Stimulated activated naive B cell treated with anti-CD40 and anti-IgM and Interleukin-4, amounts not matched to agents 10 μg/mL and 1 μg/mL and 100 μg/mL, for 72 hours (primary cell): ENCODE measurements at places on chromosomes 3 and 15.

DNA sequence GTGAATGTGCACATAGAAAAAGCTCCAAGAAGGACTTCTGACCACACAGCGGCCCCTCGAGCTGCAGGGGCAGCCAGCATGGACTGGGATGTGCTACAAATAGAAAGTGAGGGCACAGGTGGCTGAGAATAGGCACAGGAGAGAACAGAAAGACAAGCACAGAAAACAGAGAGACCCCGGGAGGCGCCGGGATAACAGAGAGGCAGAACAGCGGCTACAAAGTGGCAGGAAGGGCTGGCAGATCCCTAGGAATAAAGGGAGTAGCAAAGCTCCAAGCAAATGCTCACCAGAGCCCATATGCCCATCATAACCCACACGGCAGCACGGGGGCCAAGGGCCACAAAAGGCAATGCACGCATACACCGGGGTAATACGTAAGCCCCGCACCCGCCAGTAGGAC lies 201.7 kb upstream of the NSMCE3 start:
- no peak overlapping the region for H3K4me3 ChIP-seq
- no peaks in the 10 kb centered on the region for H3K4me1 ChIP-seq
- H3K36me3 ChIP-seq = no peaks in the 10 kb centered on the region
- H3K27me3 ChIP-seq = no peaks in the 10 kb centered on the region
- DNase-seq = no peak

DNA sequence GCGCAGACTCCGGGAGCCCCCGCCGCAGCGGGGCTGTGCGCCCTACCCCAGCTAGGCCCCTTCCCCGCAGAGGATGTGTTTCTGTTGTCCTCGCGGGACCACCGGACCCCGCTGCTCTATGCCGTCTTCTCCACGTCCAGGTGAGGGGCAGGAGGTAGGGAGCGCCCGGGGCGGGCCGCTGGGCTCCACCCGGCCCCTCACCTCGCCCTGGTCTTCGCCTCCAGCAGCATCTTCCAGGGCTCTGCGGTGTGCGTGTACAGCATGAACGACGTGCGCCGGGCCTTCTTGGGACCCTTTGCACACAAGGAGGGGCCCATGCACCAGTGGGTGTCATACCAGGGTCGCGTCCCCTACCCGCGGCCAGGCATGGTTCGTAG lies 4.7 kb downstream of the SEMA3B start:
- peaks cover 34% of the 10 kb centered on the region for H3K4me1 ChIP-seq
- no peaks in the 10 kb centered on the region for H3K36me3 ChIP-seq
- H3K27me3 ChIP-seq = peaks cover 44% of the 10 kb centered on the region
- DNase-seq = no peak
- H3K27ac ChIP-seq = peak overlapping the region; percentile 89

DNA sequence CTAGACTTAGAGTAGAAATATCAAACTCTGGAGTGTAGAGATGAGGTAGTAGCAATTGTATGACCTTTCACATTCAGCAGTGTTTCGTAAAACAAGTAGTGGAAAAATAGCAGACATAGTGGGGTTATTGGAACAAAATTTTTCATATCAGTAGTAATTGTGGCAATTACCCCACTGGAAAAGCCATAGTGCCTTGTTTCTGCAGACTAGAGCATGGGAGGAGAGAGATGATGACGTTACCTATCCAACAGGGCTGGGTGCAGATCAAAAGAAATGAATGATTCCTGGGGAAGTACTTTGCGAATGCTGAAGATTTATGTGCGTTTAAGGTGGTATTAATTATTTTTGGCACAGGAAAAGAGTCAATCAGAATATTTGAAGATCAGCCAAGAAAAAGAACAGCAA lies 147.0 kb upstream of the LRRFIP2 start:
- no peak for DNase-seq
- peaks cover 50% of the 10 kb centered on the region for H3K36me3 ChIP-seq
- H3K4me1 ChIP-seq = no peaks in the 10 kb centered on the region
- no peak overlapping the region for H3K27ac ChIP-seq
- no peaks in the 10 kb centered on the region for H3K27me3 ChIP-seq

DNA sequence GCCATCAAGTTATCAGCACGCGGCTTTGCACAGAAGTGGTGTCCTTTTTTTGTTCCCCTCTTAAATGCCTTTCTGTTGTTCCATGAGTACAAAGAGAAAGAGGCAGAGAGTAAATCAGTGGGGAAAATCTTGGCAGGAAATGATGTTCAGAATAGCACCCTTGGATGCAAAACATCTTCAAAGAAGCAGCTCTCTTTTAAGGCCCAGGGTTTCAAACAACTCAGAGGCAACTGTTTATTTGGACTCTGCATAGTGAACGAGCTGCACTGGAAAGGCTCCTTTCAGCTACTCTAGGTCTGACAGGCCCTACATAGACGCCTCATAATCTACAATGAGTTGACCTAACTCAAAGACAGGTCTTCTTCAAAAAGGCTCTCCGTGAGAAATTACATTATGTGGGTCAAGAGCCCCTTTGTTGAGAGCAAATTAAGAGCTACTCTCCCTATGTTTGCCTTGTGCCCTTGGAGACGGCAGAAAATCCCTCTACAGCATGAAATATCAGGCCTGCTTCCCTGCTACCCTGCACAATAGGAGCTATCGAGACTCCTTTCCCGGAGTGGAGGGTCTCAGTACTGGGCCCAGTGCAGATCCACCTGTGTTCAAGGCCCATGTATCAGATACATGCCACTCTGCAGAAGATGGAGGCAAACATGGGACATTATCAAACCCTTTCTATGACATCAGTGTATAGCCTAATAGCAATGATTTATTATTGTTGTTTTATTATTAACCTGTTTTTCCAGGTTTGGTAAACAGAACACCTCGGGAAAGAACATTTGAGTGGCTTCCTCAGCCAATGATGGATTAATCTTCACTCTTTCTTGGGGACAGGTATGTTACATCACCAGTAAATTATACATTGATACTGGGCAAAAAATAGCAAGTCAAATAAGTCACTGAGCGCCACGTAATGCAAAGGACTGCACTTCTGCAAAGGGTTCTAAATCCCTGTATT lies 53.1 kb downstream of the HEG1 start:
- no peaks in the 10 kb centered on the region for H3K4me1 ChIP-seq
- H3K4me3 ChIP-seq = no peak overlapping the region
- H3K36me3 ChIP-seq = peaks cover 43% of the 10 kb centered on the region
- no peaks in the 10 kb centered on the region for H3K27me3 ChIP-seq
- H3K27ac ChIP-seq = no peak overlapping the region

- peak overlapping the region; percentile 72 for H3K4me3 ChIP-seq
- DNase-seq = no peak
- H3K36me3 ChIP-seq = no peaks in the 10 kb centered on the region
- H3K4me1 ChIP-seq = peaks cover 67% of the 10 kb centered on the region
Observed at GRCh38 chr15:78977591-78978347, 32.9 kb upstream of the CTSH start.

GRCh38 chr15:67480741-67481140 lies 40.2 kb upstream of the C15orf61 start:
- no peak overlapping the region for H3K4me3 ChIP-seq
- DNase-seq = no peak
- H3K36me3 ChIP-seq = peaks cover 21% of the 10 kb centered on the region
- H3K27ac ChIP-seq = no peak overlapping the region
- H3K4me1 ChIP-seq = peaks cover 6% of the 10 kb centered on the region
- H3K27me3 ChIP-seq = no peaks in the 10 kb centered on the region

DNA sequence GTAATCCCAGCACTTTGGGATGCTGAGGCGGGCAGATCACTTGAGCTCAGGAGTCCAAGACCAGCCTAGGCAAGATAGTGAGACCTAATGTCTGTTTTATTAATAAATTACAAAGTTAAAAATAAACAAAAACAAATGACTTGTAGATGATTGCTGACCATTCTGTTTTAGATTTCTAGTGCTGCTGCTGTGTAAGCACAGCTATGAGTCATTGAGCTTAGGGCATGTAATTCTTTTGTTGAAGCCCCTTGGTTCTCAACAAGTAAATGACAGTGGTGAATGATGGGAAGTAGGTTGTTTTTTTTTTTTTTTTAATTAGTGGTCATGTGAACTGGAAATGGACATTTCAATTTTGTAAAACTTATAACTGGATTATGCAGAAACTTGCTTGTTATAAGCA lies 63.3 kb downstream of the LEO1 start:
- H3K36me3 ChIP-seq = peaks cover 49% of the 10 kb centered on the region
- no peaks in the 10 kb centered on the region for H3K27me3 ChIP-seq
- no peaks in the 10 kb centered on the region for H3K4me1 ChIP-seq

DNA sequence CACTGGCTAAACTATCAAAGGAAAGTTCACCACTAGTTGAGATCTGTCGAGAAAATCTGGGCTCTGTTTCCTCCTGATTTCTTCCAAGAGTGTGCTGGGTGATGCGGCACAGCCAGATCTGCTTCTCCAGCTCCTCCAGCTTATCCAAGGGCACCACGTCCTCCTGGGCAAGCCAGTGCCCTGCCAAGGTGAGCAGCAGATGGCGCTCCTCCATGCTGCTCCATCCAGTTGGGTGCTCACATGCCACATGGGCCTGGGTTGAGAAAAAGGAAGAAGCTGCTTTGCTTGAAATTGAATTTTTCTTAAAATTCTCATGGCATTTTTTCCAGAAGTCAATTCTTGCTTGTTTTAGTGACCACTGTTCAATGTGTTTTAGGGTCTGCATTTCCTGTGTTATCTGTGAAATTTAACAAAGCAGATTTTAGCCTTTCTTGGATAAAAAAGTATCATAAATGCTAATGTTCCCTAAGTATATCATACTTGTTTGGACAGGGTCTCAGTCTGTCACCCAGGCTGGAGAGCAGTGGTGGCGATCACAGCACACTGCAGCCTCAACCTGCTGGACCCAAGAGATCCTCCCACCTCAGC lies 47.3 kb downstream of the EIF3J start:
- no peaks in the 10 kb centered on the region for H3K27me3 ChIP-seq
- DNase-seq = peak; percentile 23
- peaks cover 8% of the 10 kb centered on the region for H3K4me1 ChIP-seq
- peak overlapping the region; percentile 42 for H3K27ac ChIP-seq

DNA sequence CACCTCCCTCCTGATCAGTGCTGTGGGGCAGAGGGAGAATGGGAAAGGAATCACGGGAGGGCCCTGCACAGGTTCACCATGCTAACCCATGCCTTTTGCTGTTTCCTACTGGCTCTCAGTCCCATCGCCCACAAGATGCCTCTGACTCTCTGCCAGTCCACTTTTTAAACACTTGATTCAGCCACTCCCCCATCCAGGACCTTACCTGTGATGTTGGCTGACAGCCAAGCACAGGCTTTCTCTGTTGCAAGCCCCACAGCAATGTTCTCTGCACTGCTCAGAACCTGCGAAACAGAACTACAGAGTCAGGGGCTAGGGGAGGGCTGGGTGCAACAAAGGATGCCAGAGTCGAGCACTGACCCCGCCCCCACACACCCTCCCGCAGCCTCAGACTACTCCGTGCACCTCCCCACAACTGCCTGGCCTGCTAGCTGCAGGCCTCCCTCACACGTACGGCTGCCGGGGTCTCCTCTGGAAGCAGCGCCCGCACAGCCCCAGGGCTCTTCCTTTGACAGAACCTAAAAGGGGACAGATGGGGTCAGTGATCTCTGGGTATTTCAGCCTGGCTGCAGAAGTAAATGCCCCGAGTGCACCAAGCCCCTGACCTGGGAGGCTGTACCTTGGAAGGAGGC lies 9.1 kb downstream of the CDAN1 start:
- no peak for DNase-seq
- peaks cover 2% of the 10 kb centered on the region for H3K4me1 ChIP-seq
- H3K36me3 ChIP-seq = peaks cover 50% of the 10 kb centered on the region
- H3K27me3 ChIP-seq = no peaks in the 10 kb centered on the region

DNA sequence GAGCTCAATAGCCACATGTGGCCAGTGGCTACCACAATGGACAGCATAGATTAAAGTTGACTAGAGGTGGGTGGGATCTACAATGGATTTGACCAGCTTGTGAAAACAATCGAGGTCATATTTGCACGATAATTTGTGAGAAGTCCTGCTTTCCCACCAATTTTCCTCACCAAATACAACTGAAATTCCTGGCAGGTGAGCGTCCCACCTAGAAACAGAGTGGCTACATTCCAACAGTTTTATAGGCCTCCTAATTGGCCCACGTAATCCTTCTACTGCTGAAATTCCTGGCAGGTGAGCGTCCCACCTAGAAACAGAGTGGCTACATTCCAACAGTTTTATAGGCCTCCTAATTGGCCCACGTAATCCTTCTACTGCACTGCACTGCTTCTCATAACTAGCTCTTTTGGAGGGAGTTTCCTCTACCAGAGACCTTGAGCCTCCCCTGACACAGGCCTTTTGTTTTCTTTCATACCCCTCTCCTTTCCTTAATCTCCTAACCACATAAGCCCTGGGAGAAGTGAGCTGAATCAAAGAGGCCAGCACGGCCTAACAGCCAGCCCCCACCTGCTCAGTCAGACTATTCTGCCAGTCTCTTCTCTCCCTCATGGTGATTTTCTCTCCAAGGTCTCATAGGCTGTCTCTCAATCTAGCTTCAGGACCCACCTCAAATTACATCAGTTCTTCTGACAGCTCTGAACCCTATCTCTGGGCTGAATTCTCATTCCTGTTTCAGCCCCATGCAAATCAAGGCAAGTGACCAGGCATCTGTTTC lies 80.2 kb downstream of the BFSP2 start:
- no peaks in the 10 kb centered on the region for H3K27me3 ChIP-seq
- DNase-seq = no peak
- peak overlapping the region; percentile 76 for H3K27ac ChIP-seq

DNA sequence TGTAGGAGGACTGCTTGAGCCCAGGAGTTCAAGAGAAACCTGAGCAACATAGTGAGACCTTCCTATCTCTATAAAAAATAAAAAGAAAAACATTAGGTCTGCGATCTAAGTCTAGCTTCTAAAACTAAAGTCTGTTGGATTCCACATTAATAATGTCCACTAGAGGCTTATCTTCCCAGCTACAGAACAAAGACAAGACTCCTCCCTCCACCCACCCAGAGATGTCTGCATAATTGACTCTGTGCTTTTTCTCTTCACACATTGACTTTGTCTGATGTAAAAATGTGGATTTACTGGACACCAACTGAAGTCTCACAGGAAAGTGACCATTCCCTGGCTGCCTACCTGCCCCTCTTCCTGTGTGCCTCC lies 91.8 kb downstream of the ATP10A start:
- no peak for DNase-seq
- peaks cover 1% of the 10 kb centered on the region for H3K27me3 ChIP-seq
- H3K36me3 ChIP-seq = peaks cover 3% of the 10 kb centered on the region
- H3K27ac ChIP-seq = no peak overlapping the region
- peaks cover 10% of the 10 kb centered on the region for H3K4me1 ChIP-seq
- no peak overlapping the region for H3K4me3 ChIP-seq

DNA sequence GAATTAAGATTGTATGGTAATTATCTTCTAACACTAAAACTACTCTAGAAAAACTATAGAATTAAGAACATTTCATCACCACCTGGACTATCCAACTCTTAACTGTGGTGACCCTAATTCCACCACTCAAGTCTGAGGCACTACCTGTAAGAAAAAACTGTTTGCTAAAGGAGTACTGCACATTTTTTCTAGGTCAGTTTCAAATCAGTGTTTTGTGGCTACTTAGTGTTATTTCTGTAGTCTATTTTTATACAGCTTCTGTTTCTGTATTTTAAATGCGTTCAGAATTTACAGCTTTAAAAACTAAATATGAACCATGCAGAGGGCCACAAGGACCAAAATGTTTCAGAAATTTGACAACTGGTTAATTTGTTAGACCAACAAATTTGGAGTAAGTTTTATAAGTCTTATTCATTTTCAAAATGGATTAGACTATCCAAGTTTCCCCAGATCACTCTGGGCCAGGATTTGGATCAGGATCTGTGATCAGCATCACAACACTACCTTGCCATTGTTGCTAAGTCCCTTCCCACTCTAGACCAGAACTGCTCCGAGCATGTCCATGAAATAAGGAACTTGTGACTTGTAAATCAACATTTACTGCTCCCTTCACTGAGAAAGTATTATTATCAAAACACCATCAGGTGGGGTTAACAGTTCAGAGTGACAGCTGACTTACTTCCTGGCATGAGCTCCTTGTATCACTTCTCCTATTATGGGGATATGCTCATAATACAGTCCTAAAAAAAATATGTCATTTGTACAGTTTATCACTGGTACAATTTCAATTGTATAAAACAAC lies 8.6 kb downstream of the GLT8D1 start:
- peaks cover 11% of the 10 kb centered on the region for H3K4me1 ChIP-seq
- H3K27me3 ChIP-seq = no peaks in the 10 kb centered on the region
- peaks cover 38% of the 10 kb centered on the region for H3K36me3 ChIP-seq
- H3K27ac ChIP-seq = peak overlapping the region; percentile 56
- H3K4me3 ChIP-seq = no peak overlapping the region
